ENCODE measurements at places on chromosomes 4 and X.

DNA sequence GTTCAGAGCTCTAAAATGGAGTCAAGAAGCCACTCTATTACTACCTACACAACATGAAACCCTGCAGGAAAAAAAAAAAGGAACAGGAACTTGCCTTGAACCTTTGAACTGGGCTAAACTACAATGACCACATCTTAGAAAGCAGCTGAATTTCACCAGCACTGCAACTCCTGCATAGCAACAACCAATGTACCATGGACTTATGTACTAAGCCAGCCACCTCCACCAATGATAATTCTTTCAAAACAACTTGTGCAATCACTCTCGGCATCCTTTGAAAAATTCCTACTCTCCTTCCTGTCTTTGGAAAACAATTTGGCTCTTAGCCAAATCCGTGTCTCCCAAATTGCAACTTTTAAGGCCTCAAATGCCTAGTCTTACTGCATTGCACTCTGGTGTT, 26.8 kb upstream of the FMR1 start:
- no peak for DNase-seq

- DNase-seq, result no peak
Measured at GRCh38 chrX:1212532-1212931, at the start of gene CRLF2. TSS of gene CRLF2 (minus strand) at chrX:1212649. CDS start at chrX:1212634, 15 bp downstream.

DNA sequence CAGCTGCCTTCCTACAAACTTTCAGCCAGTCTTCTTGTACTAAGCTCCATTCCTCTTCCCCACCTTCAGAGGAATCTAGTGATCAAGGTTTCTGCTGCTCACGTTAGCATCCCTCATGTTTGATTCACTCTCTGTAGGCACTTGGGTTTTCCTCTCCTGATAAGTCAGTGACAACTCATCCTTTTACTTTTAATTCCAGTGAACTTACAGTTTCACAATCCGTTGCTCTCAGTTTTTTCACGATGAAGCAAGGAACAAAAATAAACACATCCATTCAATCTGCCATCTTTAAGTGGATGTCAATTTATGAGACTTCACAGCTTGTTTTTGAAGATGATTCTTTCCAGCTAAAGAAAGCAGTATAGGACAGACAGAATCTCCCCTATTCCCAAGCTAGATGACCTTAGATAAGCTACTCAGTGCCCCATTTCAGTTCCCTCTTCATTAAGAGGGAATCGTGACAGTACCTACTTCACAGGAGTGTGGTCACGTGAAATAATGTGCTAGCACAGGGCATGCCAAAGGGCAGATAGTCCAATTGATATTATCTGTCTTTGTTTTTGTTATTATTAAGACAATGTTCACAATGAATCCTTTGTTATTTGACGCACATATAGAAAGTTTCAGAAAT, 234.3 kb downstream of the PALLD start:
- no peak for DNase-seq

DNA sequence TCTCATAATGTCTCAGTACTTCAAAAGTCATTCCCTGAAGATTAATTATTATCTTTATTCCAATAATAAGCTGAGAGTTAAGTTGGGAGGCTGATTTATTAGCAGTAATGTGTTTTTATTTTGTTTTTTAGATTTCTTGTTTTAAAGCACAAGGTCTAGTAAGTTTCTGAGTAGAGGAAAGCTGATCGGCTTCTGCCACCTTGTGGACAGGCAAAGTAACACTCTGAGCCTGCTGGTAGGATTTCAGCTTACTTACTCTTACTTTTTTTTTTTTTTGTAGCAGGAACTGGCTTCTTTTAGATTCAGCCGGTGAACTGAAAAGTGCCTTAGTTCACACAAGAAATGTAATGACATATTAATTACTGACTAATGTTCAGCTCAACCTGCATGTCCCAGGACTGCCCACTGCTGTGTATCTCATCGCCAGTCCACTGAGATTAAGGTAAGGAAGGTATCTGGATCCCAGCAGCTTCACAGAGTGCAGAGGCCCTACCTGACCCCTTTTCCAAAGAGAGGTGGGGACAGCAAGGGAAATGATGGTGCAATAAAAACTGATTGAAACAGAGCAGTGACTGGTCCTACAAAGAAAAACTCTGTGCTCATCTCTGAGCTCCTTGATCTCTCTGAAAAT, 126.5 kb downstream of the ADGRA3 start:
- no peak for DNase-seq

DNA sequence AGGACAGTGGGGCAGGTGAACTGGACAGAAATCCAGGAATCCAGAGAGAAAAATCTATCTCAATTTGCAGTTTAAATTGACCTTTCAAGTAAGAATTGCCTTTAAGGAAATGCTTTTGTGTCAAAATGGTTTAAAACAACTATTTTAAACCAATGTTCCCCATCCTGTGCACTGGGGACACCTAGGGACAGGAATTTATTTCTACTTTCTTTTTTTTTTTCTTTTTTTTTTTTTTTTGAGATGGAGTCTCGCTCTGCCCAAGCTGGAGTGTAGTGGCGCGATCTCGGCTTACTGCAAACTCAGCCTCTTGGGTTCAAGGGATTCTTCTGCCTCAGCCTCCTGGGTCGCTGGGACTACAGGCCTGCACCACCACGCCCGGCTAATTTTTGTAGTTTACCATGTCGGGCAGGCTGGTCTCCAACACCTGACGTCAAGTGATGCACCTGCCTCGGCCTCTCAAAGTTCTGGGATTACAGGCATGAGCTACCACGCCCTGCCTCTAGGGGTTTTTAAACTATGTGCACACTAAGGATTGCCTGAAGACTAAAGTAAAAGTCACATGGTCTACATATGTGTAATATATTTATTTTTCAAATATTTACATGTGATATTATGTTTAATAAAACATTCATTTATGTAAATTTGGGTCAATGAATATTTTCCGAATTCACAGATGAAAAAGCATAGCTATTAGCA, 1213.4 kb downstream of the STIM2 start:
- DNase-seq, result no peak

- DNase-seq, result no peak
Measured at GRCh38 chr4:100849319-100849718, 331.5 kb upstream of the EMCN start.

DNA sequence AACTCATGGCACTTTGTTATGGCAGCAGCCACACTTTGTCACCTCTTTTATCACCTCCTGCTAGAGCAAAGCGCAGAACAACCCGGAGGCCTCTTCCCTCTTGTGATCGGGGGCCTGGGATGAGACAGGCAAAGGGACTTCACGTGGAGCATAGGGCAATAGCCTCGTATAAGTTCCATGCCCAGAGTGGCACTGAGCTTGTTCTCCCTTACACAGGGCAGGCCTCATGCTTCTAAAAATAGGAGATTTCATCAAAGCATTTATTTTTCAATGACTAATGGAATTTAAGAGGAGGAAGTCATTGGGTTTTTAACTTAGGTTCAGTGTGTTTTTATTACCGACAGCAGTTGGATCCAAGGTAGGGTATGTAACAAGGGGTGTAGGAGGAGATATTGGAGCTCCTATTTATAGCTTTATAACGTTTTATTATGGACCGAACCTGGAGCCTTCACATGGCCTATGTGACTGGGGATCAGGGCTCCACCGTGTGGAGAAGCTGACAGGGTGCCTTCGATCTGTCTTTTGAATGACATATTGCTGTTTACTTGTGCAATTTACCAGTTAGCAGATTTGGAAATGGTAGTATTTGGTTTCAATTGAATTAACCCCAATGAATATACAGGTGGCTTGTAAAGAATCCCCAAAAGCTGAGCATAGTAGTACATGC, 93.8 kb downstream of the SLC2A9 start:
- no peak for DNase-seq

GRCh38 chr4:7333801-7334421, 100.8 kb downstream of the PSAPL1 start:
- no peak for DNase-seq

- DNase-seq, result no peak
Measured at GRCh38 chrX:111759686-111760085, 78.7 kb downstream of the ALG13 start.

DNA sequence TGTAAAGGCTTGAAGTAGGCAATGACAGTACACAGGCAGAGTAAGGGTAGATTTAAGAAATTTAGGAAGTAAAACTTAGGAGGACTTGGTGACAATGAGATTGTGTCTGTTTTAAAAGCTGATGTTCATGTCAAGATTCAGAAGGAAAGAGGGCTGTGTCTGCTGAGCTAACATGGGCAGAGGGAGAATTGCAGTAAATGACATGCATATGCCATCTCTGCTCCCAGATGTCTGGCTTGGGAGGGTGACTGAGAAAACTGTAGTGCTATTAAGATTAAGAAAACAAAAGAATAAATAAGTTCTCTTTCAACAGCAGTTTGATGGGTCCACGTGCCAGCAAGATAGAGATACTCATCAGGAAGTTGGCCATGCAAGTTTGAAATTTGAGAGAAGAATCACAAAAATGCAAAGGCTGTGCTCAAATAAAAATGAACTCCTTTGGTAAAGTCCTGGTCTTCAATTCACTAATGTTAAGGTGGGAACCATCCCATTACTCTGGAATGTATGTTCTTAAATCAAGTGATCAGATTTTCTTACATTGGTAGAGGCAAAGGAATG, 7.2 kb downstream of the NFXL1 start:
- no peak for DNase-seq

DNA sequence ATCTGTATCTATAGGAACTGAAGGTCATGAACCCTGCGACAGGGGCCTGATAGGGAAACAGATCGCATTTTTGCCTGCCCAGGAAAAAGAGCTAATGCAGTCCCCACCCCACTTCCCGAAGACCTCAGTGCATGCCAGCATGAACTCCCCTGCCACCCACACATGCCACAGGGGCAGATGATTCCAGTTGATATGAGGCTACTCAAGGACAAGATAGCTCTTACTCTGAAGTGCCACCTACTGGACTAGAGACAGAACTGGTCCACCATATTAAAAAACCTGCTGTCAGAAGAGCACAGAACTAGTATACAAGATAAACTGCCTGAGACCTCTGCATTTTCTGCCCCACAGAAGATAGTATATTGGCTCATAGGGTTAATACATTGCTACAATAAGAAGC, 68.0 kb downstream of the YIPF7 start:
- no peak for DNase-seq

DNA sequence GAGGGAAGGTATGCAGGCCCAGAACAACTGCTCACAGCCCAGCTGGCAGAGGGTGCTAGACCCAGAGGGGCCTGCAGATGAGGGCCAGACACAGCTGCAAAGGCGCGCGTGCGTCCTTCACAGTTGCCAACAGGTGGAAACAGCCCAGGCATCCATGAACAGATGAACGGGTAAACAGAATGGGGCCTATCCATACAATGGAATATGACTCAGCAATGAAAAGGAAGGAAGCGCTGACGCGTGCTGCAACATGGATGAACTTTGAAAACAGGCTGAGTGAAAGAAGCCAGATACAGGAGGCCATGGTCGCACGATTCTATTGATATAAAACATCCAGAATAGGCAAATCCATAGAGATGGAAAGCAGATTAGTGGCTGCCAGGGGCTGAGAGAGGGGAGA, 83.1 kb upstream of the DDX3X start:
- no peak for DNase-seq

- DNase-seq, result no peak
Measured at GRCh38 chr4:15855804-15856475, 77.8 kb downstream of the CD38 start.

Data from D721Med (cell line).